ENCODE measurements at places on chromosomes 3 and 15.

DNA sequence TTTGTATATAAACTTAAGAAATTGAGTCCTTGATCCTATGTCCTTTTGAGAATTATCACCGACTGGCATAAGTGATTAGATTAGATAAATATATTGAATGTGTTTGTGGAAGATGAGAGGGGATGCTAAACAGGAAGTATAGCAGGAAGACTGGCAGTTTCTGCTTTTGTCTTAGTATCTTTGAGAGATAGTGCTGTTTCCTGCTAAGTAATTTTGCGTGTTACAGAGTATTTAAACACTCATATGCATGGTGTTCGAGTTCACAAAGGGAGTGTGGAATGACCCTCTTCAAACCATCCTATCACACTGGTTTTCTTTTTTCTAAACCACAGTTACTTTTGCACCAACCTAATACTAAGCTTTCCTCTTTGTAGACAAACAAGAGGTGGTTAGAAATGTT is 106.0 kb downstream of the KLHL25 start:
- no peak for DNase-seq

GRCh38 chr3:65548848-65549625 is 489.7 kb downstream of the MAGI1 start:
- no peak for DNase-seq

DNA sequence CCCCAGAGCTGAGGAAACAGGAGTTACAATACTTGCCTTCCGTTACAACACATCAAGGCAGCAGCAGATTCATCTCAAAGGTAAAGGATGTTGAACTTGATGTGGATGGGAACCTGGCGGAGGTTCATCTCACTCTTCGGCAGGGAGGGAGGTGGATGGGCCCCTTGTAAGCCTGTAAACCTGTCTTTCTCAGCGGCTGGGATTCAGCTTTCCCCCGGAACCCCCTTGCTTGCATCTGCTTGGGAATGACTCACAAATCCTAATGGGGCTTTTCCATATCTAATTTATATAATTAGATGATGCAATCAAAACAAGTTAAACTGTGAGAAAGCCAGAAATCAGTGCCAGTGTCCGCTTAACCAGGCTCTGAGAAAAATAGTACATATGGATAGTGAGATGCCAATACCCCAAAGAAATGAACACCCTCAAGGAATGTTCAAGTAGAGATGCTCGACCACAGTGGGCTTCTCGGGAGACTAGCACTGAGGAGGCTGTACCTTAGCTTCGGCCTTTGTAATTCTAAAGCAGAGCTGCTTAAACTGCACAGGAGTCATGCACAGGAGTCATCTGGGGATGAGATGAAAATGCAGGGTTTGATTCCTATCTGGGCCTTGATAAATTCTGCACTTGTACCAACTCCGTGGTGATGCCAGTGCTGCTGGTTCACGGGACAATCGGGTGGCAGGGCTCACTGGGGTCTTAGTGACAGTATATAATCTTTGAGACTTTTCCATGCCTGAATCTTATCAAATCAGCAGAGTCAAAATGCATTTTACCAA is 2.2 kb upstream of the FAM240A start:
- no peak for DNase-seq

- no peak for DNase-seq
Observed at GRCh38 chr15:64596701-64597476, 136.5 kb downstream of the ZNF609 start.

DNA sequence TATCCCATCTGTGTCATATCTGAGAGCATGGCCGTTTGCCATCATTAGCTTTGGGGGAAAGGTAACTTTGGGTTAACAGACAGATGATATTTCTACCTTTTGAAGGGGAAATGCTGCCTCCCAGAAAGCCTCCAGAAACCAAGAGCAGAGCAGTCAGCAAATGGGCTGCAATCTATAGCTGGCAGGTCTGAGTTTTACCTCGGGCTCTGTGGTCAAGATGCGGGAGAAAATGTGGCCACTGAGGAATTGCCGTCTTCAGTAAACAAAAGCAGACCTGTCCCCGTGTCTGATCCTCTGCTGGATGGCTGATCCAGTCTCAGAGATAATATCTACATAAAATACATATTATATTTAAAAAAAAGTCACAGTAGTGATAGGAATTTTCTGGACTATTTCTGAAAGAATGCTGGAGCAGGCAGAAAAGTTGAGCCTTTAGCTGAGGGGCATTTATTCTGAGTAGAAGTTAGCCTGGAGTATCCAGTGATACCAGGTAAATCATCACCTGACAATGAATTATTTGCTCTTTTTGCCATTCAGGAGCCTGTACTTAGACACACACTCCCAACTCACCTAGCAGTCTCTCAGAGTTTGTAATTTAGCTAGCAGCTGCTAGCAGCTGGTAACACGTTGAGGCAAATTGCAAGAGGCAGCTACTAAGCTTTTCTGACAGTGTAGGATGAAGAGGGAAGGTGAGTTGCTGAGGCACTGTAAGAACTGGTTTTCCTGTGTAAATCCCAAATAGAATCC is 285.3 kb upstream of the RARB start:
- no peak for DNase-seq
